CD4-positive, alpha-beta T cell treated with Interleukin-15 for 4 hours (primary cell): ENCODE measurements at places on chromosomes 1 and 21.

GRCh38 chr1:8866792-8867415, 11.6 kb downstream of the ENO1 start:
- no peak for DNase-seq

DNA sequence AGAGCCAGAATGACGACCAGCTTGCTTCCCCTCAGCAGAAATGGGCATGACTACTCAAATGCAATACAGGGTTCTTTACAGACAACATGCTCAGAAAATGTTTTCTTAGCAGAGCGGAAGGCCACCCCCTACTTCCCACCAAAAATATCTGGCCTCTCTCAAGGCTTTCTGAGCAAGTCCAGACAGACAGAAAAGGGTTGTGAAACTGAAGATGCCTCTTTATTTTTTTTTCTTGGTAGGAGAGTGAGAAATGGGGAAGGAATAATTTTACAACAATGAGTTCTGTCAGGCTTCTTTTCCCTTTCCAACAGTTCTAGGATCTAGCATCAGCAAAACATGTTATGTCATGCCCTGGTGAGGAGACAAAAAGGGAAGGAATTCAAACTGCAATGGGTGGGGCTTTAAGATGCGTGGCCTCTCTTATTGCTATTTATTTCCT, 172.0 kb upstream of the CAMK1G start:
- DNase-seq: no peak

DNA sequence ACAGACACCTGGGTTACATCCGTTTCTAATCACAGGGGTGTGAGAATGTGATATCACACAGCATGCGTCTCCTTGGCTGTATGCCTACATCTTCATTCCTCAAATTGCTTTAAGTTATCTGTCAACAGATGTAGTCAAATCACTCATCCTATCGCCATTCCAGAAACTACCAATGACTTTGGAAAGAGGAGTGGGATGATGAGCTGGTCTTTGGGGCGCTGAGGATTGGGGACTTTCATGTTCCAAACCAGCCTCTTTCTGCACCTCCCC, 104.8 kb downstream of the NAV1 start:
- DNase-seq: no peak

DNA sequence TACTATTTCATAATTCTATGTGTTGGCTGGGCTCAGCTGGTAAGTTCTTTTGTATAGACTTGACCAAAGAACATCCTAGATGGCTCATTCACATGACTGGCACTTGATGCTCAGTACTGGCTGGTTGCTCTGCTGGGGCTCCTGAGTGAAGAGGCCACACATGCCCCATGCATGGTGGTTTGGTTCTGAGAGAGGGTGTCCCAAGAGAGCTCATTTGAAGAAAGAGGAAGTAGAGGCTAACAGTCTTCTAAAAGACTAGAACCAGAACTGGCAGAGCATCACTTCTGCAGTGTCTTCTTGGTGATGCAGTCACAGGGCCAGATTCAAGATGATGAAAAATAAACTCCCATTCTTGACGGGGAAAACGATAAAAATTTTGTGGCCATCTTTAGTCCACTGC, 5.2 kb upstream of the BACH1 start:
- no peak for DNase-seq

GRCh38 chr21:36463991-36464390, 15.9 kb downstream of the CLDN14 start:
- no peak for DNase-seq

GRCh38 chr1:239833723-239834122, 258.0 kb upstream of the FMN2 start:
- DNase-seq: no peak

- no peak for DNase-seq
Measured at GRCh38 chr1:97051823-97052222, 330.2 kb downstream of the PTBP2 start.

DNA sequence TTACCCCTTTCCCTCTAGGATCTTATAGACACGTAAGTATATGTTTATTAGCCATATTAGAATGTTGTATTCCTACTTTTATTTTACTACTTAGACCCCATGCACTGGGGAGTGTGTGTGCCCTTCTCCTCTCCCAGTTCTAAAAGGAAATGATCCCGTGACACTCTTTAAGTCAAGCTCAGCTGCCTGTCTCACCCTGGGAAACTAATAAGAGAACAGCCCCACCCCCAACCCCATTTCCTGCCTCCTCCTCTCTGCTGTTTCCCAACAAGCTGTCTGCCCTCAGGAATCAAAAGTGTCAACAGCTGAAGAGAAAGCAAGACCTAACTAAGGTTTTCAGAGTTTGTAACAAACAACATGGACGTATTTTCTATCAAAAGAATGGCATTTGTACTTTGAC, 92.6 kb upstream of the VAV3 start:
- DNase-seq: no peak

- peak; percentile 62 for DNase-seq
Measured at GRCh38 chr1:13700521-13701270, 708 bp downstream of the PRDM2 start.

DNA sequence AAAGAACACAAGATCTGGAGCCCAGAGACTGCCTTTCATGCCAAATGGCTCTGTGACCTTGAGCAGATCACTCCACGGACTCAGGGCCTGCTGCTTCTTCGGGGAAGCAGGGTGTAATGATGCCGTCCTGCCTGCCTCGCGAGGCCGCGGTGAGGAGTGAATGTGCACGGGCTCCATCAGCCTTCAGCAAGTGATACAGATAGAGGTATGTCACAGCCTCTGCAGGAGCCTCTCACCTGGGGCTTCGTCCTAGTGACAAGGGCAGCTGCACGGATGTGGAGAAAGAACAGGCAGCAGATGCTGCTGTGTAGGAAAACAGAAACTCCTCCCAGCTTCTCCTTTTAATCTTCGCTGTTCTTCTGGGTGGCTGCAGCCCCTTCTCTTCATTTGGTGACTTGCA, 127.5 kb downstream of the KCNN3 start:
- no peak for DNase-seq

DNA sequence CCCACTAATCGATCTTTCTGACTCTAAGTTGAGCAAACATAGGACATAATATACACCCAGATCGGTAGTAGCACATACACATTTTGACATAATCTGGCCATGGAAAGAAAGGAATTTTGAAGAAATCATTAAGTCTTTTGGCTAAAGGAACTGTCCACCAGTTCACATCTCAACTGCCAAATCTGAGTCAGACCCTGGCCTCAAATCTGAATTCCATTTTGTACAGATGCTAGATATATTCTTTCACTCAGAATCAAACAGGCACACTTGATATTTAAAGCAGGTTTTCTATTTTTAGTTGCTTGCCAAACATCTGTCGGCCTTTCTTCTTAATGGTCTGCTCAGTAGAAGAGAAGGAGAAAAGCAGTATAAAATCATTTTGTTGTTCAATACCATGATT, 281.8 kb downstream of the BARHL2 start:
- DNase-seq: no peak

DNA sequence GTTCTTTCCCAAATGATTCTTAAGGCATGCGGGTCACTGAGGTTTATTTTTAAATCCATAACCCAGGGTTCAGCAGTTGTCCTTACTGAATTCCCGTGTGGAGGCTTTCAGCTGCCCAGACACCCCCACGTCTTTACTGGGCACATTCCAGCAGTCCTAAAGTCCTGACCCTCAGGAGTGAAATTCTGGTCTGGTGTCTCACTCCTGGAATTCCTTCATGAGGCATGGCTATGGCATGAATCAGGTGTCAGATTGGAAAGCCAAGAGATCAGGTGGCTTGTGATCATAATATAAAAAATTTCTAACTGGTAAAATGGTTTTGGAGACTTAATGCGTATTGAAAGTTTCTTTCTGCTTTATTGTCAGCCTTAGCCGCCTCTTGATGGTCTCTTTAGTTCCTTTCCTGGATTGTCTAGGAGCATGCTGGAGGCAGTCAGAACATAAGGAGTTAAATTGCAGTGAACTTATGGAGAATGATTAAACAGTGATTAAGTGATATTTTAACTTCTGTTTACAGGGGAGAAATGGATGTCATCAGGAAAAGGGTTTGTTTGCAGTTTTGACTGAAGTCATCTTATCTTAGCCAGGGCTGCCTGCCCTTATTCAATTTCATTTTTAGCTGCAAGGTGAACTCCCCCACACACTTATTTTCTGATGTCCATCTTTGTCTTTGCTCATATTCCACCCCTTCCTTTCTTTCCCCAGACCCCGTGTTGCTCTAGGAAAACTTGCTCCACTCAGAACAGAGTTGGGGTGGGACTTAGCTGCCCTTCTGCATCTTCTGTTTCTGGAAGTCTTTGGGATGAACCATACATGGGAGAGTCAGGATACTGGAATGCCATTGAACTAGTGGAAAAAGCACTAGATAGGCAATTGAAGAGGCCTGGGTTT, 25.7 kb upstream of the MACF1 start:
- DNase-seq: no peak

DNA sequence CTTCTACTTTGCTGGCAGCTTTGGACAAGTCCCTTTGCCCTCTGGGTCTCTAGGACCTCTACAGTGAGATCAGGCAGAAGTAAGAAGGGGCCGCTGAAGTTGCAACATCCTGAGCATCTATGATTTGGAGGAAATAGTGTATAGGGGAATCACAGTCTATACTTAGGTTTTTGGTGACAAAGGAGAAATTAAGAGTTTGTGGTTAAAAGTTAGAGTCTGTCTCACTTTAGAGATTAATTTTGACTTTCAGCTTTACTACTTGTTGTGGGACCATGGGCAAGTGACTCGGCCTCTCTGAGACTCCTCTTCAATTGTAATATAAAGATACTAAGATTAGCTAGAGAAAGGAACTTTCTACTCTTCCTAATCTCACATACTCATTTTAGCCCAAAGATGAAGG, 33.1 kb upstream of the LMX1A start:
- DNase-seq: no peak

- DNase-seq: no peak
Measured at GRCh38 chr1:226417830-226418546, 10.1 kb upstream of the PARP1 start.

- no peak for DNase-seq
Measured at GRCh38 chr1:226946841-226947240, 6.7 kb downstream of the COQ8A start.

DNA sequence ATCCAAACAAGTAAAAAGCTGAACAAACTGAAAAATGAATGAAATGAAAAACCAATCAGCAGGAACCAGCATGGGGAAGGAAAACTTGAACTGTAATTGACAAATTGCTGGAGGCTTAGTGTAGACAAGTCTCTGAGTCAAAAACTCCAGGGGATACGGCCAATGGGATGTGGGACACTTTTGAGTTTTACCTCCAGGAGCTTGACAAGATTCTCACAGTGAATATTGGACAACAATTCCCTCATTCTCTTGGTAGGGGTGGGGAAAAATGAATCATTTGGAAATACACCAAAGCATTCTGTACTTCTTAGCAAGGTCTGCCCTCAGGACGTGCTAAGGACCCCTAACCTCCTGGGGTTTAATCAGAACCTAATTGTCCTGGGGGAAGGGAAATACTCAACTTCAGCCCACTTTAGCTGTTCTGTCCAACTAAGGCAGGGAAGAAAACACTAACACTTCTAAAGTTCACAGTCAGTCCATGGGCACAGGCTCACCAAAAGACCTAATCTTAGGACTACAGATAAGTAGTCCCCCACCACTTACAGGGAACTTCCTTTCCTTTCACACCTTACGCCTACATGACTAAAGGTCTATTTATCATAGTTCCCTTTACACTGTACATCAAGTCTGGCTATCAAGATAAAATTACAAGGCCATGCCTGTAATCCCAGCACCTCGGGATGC, 60.7 kb upstream of the CDC42BPA start:
- no peak for DNase-seq

DNA sequence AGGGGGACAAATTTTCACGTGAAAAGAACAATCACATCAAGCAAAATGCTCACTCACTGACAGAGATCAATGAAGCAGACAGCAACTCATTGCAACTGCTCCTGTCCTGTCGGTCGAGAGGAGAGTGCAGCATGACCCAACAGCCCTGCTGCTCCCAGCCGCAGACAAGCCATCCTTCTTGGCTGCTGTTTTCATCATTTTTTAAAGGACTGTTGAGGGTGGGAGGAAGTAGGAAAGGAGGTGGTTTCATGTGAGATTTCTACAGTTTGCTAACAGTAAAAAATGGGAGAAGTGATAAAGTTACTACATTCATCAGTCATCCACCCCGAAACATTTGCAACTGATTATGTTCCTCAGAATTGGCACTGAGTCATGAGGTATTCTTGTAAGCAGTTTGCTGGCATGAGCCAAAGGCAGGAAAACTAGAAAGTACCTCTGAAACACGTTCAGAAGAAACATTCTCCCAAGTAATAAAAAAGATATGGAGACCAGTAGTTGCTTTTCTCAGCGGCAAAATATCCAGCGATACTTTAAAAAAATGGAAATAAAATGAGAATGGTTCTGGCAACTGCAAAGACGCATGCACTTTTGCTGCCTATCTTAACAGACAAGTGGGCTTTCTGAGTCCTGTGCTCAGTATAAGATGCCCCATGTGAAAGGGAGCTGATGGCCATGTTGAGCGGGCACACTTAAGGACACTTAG, 72.0 kb upstream of the CLDN14 start:
- DNase-seq: no peak

DNA sequence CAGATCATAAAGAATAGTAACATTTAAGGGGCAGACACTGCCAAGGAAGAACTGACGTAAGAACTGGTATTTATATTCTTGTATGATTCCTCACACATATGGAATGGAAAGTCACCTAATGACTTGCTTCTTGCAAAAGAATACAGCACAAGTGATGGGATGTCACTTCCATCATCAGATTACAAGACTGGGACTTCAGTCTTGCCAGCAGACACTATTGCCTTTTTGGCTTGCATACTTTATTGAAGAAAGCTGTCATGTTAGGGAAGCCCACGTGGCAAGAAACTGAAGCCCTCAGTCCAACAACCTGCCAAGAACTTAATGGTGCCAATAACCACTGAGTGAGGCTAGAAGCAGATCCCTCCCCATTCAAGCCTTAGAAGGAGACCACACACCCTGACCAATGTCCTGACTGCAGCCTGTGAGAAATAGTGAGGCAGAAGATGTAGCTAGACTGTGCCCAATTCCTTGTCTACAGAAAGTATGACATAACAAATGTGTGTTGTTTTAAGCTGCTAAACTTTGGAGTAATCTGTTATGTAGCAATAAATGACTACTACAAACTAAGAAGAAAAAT, 12.0 kb downstream of the EGLN1 start:
- no peak for DNase-seq

GRCh38 chr21:29078869-29079767, 5.7 kb upstream of the CCT8 start:
- peak; percentile 42 for DNase-seq

DNA sequence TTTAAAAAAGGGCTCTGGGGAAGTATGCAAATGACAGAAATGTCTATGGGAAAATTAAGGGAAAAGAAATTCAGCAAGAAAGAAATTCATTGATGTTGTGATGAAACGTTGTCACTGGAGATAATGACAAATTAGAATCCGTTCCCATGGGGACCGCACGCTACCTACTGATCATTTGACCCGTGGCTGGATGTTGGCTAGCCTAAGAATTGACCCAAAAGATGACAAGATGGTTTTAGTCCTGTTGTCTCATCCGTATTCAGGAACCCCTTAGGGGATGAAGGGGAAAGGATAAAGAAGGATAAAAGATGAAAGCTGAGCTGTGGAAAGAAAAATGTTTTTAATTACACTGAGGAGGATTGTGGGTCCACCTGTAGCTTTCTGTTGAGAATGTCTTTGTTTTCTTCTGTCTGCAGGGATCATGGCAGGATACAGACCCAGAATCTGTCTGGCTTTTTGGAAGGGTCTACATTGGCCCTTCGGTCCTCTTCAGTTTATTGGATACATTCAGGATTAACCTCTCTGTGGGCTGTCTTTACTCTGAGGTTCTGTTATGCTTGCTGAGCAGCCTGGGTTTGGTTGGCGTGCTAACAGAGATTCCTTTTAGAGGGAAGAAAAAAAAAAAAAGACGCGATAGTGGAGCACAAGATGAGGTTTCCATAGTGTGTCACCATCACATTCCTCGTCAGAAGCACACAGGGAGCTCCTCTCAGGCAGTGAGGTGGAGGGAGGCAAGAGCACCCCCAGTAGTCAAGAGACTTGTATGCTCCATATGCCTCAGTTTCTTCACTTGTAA, 106.2 kb downstream of the CACHD1 start:
- DNase-seq: no peak
